ENCODE measurements at places on chromosomes 5 and 9.

GRCh38 chr9:133842721-133843227 is 104.6 kb upstream of the SARDH start:
- DNase-seq, result no peak

DNA sequence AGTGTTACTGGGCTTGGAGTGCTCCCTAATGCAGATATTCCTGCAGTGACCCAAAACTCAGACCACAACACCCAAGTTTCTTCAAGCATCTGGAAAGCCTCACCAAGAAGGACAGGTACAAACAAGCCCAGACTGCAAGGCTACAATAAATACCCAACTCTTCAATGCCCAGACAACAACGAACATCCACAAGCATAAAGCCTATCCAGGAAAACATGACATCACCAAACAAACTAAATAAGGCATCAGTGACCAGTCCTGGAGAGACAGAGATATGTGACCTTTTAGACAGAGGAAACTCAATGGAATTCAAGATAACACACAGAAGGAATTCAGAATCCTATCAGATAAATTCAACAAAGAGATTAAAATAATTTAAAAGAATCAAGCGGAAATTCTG is 605.6 kb downstream of the PDE4D start:
- DNase-seq, result peak; percentile 88

GRCh38 chr5:150789943-150790611 is 11.5 kb downstream of the SMIM3 start:
- peak; percentile 87 for DNase-seq

DNA sequence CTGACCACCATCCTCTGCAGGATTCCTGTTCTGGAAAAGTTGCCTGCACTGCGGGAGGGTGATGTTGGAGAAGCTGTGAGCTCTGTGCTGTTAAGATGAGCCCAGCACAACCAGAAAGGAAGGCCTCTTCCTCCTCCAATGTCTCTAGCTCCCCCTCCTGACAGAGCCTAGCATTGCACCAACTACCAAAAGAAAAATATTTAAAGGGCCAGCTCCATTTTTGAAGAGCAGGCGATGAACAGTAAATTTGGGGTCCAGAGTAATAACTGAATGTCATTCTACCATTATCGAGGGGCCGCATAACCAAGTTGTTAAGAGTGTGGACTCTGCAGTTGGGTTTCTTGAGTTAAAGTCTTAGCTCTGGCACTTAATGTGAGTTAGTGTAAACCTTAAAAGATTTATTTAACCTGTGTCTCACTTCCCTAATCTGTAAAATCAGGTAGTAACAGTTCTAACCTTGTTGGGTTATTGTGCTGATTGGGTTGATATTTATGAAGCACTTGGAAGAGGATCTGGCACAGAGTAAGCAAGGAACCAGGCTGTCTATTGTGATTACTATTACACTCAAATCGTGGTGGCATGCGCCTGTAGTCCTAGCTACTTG is 3.9 kb downstream of the TEX53 start:
- peak; percentile 76 for DNase-seq

DNA sequence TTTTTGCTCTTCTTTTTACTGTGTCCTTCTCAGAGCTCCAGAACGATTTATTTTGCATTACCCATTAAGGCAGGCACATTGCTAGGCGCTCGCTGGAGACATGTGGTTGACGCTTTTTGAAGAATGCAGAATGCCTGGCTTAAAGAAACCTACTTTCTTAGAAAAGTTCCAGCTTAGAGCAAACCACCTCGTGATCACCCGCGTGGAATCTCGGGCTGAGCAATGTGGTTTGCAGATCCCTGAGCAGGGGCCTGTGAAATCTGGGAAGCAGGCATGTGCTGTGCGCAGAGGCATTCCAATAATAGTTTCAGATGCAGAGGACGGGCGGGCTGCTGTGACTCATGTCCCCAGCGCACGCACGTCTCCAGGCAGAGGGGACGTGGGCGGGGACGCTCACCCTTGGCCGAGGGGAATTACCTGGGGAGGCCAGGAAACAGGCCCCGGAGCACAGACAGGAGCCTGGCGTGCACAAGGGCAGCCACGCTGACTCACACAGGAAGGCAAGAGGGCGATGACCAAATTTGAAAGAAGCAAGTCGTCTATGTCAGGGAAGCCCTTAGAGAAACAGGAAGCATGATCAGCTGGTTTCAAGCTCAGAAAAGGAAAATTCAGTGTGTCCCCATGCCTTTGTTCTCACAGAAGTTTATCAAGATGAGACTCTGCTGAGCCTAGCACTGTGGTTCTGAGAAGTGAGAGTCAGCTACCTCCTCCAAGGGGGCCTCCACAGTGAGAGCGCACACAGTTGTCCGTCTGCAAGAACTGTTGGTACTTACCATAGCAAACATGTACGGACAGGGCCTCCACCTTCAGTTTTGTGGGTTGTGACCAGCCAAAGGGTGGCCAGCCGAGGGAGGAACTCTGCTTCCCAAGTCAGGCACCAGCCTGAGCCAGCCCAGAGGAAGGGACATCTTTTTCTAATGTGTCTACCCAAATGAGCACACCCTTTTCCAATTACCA is 218.6 kb downstream of the PIK3R1 start:
- DNase-seq, result peak; percentile 93

GRCh38 chr5:56090793-56091460 is 96.2 kb upstream of the IL6ST start:
- DNase-seq, result no peak

DNA sequence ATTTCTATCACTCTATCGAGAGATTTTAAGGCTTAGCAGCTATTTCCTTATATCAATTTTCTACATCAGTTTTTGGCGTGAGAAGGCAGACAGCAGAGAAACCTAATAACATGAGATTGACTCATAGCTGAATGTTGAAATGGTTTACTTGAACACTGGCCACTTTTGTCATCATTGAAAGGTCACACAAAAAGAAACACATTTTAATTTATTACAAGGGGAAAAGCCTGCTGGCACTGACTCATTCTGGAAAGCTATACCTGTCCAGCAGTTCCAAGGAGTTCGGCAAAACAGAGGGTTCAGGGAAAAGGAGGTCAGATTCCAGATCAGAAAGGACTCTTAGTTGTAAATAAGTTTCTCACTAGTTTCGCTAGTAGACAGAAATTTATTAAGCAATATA is 566.4 kb downstream of the DNAH5 start:
- DNase-seq, result peak; percentile 32

DNA sequence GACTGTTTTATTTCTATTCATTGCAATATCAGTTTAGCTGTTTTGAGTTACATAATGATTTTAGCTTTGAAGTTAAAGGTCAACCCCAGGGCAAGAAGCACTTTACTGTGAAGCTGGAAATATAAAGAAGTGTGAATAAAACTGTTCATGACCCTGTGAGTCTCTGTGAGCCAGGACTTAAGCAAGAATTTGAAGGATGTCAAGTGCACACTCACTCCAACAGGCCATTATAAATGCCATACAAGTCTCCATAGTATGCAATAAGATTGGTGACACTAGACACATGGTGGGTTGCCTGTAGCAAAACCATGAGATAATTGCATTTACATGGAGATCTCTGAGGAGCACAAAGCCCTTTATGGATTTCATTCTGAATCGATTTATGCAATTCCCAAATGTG is 318.7 kb upstream of the ITGA1 start:
- no peak for DNase-seq

DNA sequence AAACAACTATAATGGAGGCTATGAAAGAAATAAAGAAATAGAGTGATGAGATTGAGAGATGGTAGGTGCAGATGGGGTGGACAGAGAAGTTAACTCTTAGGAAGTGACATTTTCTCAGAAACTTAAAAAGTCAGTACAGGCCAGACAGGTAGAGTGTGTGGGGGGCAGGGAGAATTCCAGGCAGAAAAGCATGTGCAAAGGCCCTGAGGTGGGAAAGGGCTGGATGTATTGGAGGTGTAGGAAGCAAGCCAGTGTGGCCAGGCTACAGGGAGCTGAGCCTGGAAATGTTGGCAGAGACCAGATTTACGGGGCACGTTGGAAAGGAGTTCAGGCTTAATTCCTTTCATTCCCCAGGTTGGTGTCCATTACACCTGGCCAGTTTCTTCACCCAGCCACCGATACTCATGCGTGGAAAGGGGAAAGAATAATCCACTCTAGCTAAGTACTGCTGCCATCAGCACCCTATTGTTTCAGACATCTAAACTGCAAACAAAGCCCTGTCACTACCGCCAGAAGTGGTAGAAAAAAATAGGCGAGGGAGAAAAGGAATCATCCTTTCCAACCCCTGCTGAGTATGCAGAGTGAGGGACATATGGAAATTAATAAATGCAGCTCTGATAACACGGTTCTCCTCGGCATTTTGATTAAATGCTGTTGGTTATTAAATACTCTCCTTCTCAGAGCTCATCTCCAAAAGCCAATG is 116.8 kb upstream of the GPR151 start:
- no peak for DNase-seq

GRCh38 chr9:77606526-77606925 is 41.6 kb downstream of the GNA14 start:
- no peak for DNase-seq

GRCh38 chr9:105447814-105448812 is at the start of gene FSD1L:
TSS of gene FSD1L (plus strand) at chr9:105448034. CDS start at chr9:105448221, 187 bp downstream.
- DNase-seq, result peak; percentile 72

- no peak for DNase-seq
These were observed 193.8 kb upstream of the TRIM32 start for GRCh38 chr9:116493183-116493860.

GRCh38 chr5:129163810-129164378 is 69.3 kb downstream of the ISOC1 start:
- DNase-seq, result no peak

- peak; percentile 19 for DNase-seq
These were observed 29.9 kb downstream of the CLINT1 start for GRCh38 chr5:157828944-157829639.

- no peak for DNase-seq
These were observed 524.8 kb downstream of the PRR16 start for GRCh38 chr5:120988941-120989340.

DNA sequence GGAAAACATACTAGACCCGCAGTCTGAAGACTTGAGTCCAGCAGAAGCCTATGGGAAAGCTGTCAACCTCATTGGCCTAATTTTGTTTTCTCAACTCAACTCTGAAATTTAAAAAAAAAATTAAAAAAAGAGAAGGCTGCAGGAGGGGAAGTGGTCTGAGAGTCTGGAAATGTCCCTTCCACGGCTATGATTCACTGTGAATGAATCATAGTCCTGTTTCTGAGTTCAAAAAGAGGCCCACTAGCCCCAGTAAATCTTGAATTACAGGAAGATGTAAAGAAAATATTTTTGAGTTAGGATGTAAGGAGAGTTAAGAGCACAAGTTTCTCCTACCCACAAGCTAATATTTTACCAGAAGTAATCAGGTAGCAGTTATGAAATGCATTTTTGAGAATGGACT is 565.5 kb upstream of the DMAC1 start:
- peak; percentile 94 for DNase-seq

DNA sequence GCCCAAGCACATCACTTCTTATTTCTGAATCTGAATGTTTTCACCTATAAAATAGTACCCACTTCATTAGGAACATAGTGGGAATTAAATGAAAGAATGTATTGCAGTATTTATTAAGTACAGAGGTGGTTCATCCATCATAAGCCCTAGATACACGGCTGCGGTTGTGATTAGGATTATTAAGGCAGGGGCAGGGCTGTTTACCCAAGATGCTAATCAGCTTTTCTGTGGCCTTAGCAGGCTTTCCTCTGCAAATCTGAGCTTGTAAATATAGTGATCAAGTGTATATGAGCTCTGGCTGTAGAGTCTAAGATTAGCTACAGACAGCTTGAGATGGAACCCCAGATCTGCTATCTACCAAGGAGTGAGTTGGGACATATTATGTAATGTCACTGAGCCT is 124.1 kb upstream of the ADRA1B start:
- DNase-seq, result no peak

GRCh38 chr9:16363073-16363781 is 507.2 kb downstream of the BNC2 start:
- DNase-seq, result peak; percentile 60

- DNase-seq, result no peak
These were observed 4.3 kb upstream of the QRFP start for GRCh38 chr9:130900701-130901497.

DNA sequence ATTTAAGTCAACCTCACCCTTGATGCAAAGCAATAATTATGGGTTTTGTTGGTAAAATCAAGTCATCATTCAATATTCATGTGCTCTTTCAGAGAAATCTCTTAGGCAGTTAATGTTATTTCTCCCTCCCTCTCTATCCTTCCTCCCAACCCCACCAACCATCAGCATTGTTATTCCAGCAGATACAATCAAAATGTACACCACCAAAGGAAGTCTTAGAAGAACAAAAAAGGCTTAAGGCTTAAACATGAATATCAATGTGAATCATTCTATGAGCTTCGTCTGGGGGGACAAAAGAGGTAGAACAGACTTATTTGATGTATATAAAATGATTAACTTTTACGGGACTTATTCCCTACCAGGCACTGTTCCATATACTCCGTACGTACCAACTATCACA is 404.4 kb downstream of the ARHGEF28 start:
- DNase-seq, result peak; percentile 59

DNA sequence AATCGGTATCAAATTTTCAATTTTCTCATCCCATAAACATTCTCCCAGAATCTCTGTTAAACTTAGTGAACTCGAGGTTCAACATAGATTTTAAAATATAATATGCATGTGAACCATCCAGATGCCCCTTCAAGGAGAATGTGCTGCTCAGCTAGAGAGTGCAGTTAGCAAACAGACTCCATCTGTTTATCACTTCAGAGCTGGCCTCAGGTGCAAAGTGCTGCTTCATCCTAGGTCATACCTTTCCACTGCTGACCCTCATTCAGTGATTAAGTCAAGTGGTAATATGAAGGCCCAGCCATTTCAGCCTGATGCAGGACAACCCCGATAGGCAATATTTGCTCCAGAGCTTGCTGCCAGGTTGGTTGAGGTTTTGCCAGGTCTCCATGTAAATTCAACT is 339.0 kb upstream of the POU5F2 start:
- no peak for DNase-seq

- peak; percentile 60 for DNase-seq
These were observed at the start of gene ANKDD1B for GRCh38 chr5:75611311-75612225. TSS of gene ANKDD1B (plus strand) at chr5:75611453. CDS start at chr5:75611635, 182 bp downstream.

DNA sequence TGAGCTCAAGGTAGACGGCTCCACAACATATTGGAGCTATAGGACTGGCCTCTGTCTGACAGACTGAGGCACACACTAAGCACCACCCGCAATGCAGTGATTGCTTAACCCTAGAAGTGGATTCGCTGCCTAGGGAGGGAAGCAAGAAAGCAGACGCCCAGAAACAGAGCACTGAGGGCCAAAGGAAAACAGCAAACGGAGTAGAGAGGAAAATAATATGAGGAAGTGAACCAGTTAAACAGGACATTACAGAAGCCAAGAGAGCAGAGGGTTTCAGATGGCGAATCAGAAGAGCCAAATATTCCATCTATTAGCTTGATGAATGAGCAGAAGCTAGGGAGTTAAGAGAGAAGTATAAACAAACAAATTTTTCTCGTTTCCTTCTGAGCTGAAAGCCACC is 139.2 kb upstream of the LHFPL2 start:
- peak; percentile 82 for DNase-seq

GRCh38 chr5:132714456-132715307 is 22.7 kb downstream of the KIF3A start:
- peak; percentile 28 for DNase-seq

Data from endothelial cell of umbilical vein (primary cell).